Activated naive CD8-positive, alpha-beta T cell treated with anti-CD3 and anti-CD28 coated beads, Interleukin-2, amount 50 U/mL, for 24 hours (primary cell): ENCODE measurements at places on chromosomes 5 and 9.

DNA sequence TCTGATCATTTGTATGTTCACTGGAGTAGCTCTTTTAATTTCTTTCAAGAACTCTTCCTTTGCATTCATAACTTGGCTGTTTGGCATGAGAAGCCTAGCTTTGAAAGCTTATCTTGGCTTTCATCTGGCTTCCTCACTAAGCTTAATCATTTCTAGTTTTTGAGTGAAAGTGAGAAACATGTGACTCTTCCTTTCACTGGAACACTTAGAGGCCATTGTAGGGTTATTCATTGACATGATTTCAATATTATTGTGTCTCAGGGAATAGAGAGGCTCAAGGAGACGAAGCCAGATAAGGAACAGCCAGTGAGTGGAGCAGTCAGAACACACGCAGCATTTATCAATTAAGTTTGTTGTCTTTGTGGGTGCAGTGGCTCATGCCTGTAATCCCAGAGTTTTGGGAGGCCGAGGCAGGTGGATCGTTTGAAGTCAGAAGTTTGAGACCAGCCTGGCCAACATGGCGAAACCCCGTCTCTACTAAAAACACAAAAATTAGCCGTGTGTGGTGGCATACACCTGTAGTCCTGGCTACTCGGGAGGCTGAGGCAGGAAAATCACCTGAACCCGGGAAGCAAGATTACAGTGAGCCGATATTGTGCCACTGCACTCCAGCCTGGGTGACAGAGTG, 98.3 kb downstream of the UGCG start:
- H3K36me3 ChIP-seq: peaks cover 9% of the 10 kb centered on the region
- DNase-seq: no peak
- H3K4me1 ChIP-seq: peaks cover 48% of the 10 kb centered on the region

GRCh38 chr9:35847792-35848572, 19.0 kb downstream of the TMEM8B start:
- H3K27me3 ChIP-seq: no peaks in the 10 kb centered on the region
- H3K4me3 ChIP-seq: peak overlapping the region; percentile 7
- DNase-seq: peak; percentile 56
- H3K4me1 ChIP-seq: peaks cover 38% of the 10 kb centered on the region

DNA sequence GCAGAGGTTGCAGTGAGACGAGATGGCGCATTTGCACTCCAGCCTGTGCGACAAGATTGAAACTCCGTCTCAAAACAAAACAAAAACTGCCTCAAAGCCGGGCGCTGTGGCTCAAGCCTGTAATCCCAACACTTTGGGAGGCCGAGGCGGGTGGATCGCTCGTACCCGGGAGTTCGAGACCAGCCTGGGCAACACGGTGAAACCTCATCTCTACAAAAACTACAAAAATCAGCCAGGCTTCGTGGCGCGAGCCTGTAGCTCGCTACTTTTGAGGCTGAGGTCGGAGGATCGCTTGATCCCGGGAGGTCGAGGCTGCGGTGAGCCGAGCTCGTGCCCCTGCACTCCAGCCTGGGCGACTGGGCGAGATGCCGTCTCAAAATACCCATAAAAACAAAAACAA, 988 bp downstream of the GFM2 start:
- H3K27me3 ChIP-seq: no peaks in the 10 kb centered on the region
- no peak for DNase-seq
- peak overlapping the region; percentile 100 for H3K4me3 ChIP-seq
- peaks cover 37% of the 10 kb centered on the region for H3K36me3 ChIP-seq
- no peak overlapping the region for H3K27ac ChIP-seq
- peaks cover 64% of the 10 kb centered on the region for H3K4me1 ChIP-seq

- peaks cover 4% of the 10 kb centered on the region for H3K36me3 ChIP-seq
- H3K4me3 ChIP-seq: peak overlapping the region; percentile 70
- H3K4me1 ChIP-seq: peaks cover 41% of the 10 kb centered on the region
- H3K27ac ChIP-seq: no peak overlapping the region
- no peak for DNase-seq
Observed at GRCh38 chr5:61329550-61330128, 2.4 kb upstream of the ZSWIM6 start.

- peaks cover 25% of the 10 kb centered on the region for H3K4me1 ChIP-seq
- no peaks in the 10 kb centered on the region for H3K27me3 ChIP-seq
- no peak overlapping the region for H3K4me3 ChIP-seq
- no peak overlapping the region for H3K27ac ChIP-seq
Observed at GRCh38 chr9:113566712-113567071, 103.2 kb downstream of the RGS3 start.

DNA sequence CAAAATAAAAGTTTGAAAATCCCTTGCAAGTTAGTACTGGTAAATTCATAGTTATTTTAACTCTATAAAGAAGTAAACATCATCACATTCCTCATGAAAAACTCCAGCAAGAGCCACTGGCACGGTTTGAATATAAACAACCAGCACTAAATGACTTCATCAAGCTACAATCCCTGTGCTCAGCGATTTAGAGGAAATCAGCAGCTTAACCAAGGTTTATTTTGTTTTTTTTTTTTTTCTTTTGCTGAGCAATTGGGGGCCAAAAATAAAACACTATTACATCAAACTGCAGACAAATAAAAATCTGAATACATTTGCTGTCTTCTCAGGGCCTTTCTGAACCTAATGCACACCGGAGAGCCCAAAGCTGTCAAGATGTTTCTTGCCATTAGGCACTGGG, 106.2 kb upstream of the SLC24A2 start:
- DNase-seq: no peak
- H3K36me3 ChIP-seq: no peaks in the 10 kb centered on the region
- H3K27ac ChIP-seq: no peak overlapping the region
